PC-9 (cell line): ENCODE measurements at places on chromosomes 4 and X.

GRCh38 chr4:121668368-121669162 lies 28.2 kb downstream of the ANXA5 start:
- no peak for DNase-seq

- peak; percentile 48 for DNase-seq
These were observed 4.6 kb upstream of the PKD2 start for GRCh38 chr4:88002786-88003185.

DNA sequence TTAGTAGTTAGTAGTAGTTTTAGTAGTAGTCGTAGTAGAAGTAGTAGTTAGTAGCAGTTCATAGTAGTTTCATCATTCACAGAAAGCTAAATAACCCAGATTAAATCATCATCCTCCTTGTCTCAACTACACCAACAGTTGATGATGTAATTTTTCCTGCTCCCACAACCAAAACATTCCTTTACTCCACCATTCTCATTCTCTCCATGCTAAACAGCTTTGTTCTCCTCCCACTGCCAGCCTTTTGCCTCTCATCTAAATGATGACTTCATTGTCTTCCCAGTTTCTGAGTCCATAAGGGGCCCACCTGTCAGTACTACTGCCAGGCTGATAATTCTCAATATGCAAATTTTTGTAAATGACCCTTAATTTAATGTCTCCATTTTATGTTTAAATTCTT lies 68.9 kb downstream of the ARHGAP24 start:
- DNase-seq, result no peak

DNA sequence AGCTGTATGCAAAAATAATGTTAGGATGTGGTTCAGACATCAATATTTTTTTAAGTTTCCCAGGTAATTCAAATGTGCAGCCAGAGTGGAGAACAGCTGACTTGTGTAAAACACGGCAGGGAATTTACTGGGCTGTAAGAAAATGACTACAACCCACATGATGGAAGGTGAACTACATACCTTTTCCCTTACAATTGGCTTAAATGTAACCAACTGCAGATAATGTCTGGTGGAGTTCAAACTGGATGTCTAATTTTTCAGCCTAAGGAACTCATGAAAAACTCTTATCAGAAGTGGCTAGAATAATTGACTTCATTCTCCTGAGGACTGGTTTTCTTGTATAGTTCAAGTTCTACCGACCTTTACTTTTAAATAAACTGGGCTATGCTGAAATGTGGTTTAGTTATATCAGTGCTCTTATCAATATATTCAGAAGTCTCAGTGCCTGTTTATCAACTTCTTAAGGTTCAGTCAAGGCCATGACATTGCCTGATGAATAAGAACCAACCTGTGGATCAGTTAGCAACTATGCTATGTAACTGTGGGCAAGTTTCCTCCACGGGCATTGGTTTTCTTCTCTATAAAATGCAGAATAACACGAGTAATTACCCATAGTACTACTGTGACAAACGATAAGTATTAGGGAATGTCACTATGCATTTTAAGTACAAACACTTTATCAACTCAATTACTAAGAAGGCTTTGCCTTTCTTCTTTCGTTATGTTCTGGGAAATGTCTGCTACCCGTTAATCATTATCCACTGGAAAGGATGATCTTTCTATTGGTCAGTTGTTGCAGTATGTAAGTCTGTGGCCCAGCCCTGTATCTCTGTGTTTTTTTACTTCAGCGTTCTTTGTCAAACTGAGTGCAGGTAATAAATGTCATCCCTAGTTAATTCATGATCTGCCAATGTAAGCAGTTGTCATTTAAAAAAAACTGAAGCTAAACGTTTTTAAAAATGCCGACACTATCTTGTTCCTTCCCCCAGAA lies 181.6 kb downstream of the PCDH7 start:
- no peak for DNase-seq

DNA sequence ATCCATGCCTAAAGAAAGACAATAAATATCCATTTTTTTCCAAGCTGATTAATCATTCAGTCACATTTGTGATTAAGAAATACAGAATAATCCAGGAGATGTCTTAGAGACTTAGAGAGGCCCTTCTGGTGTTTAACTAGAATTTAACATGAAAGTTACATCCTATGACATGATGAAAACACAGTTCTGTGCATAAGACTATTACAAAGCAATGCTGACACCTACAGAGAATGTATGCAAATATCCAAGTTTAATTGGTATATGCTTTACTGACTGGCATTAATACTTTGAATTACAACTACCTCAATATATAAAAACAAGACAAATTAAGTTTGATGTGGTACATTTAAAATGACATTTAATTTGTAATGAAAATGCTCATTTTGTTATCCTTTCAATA lies 17.8 kb upstream of the TLL1 start:
- DNase-seq, result no peak

GRCh38 chr4:122823476-122823875 lies 3.2 kb upstream of the FGF2 start:
- DNase-seq, result no peak

DNA sequence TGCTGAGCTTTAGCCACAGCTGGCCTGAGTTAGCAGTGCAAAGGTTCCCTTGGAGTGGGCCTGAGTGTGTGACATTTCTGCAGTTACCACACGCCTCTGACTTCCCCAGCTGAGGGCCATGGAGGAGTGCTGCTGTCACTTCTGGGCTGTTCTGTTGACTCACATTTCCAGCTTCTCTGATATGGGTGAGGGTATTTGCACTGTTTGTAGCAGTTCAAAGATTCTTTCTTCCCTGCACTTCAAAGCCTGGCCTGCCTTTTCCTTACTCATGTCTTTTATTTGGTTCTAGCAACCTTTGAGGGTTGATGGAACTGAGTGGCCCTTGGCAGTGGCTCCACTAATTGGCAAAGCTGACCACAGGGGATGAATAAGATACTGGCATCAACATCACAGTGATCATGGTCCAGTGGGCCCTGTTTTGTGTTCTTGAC lies 26.4 kb upstream of the SCML1 start:
- DNase-seq, result no peak

- DNase-seq, result no peak
These were observed 76.4 kb downstream of the NBDY start for GRCh38 chrX:56805399-56805798.

DNA sequence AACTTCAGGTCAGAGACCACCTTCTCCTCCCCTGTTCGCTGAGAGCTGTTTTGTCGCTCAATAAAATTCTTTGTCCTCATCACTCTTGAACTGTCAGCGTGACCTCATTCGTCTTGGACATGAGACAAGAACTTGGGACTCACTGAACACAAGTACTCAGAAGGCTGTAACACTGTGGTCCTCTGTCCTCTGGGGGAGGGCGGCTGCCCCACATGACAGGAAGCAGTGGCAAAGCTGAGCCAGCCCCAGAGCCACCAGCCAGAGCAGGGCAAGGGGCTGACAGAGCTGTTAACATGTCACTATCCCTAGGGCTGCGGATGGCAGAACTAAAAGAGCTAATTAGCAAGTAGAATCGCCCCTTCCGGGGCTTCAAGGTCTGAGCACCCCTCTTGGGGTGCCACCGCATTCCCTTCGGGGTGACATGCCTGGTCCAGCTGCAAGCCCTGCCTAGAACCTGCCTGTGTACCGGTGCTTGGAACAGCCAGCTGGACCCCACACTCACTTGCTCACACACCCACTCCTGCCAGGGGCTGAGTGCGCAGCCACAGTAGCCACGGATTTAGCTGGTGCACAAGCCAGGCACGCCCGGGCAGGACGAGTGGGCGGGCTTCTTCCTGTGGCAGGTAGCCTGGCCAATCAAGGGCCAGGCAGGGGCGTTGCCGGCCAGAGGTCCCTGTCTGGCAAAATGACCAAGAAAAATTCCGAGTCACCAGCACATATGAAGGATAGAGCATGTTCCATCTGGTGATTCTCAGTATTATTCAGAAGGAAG lies 648.6 kb upstream of the AGA start:
- no peak for DNase-seq

DNA sequence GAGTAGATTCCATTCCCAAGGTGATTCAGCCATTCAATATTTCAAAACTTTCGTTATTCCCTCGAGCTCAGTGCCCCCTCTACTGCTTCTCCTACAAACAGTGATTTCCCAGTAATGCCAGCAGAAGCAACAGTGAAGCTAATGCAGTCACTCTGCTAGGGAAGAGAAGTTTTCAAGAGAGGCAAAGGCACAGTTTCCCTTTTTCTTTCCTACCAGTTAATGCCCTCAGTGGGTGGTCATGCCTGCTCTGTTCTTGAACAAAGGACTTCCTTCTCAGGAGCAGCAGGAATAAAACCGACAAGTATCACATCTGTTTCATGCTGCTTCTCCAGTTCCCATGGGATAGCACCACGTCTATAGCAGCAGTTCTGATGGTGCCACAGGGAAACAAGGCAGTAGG lies 317.2 kb downstream of the TENM3 start:
- DNase-seq, result no peak

DNA sequence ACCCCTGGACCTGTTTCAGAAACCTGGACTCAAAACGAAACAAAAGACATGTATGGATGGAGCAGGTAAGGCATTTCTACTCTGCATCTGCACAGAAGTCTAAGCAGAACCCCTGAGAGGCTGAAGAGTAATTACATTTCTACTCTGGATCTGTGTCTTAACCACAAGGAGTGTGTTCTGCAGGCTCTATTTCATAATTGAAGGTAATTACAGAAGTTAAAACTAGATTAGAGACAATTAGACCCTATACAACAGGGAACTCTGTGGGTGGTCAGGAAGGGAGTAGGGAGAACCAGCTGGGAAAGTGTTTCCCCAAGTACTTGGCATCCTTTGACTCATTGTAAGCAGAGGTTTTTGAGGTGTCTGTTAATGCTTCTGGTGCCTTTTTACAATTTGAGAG lies 69.8 kb downstream of the IGSF1 start:
- DNase-seq, result no peak

DNA sequence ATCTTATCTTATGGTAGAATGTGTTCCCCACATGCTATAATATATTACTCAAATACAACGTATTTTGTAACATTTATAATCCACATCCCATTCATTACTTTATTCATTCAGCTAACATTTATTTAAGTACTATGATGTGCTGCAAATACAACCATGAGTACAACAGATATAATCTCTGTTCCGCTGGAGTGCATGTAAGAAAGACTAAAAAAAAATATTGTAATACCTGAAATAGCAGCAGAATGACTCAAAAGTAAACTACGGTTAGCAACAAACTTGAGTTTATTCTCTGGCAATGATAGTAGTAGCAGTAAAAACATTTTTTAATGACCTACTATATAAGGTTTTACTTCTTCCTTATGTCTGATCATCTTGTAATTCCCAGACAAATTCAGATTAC lies 1776.3 kb downstream of the STIM2 start:
- no peak for DNase-seq

- DNase-seq, result no peak
These were observed 242.7 kb upstream of the WDFY3 start for GRCh38 chr4:85209161-85209560.

DNA sequence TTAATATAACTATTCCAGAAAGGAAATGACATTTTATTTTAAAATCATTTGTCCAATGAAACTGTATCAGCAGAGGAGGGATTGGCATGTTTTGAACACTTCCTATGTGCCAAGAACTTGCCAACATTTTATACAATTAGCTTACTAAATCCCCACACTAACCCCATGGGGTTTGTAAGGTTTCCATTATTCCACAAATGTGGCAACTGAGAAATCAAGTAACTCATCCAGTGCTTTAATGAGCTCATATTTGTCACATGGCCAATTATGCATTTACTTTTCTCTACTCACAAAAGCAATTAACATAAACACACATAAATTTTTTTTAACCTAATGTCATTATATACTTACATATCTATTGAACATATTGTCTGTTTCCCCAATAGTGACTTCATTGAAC lies 37.3 kb downstream of the MANBA start:
- DNase-seq, result no peak

- no peak for DNase-seq
These were observed 240.3 kb upstream of the GPC4 start for GRCh38 chrX:133655275-133656265.

- no peak for DNase-seq
These were observed 26.4 kb downstream of the MAGEE1 start for GRCh38 chrX:76453737-76454406.

DNA sequence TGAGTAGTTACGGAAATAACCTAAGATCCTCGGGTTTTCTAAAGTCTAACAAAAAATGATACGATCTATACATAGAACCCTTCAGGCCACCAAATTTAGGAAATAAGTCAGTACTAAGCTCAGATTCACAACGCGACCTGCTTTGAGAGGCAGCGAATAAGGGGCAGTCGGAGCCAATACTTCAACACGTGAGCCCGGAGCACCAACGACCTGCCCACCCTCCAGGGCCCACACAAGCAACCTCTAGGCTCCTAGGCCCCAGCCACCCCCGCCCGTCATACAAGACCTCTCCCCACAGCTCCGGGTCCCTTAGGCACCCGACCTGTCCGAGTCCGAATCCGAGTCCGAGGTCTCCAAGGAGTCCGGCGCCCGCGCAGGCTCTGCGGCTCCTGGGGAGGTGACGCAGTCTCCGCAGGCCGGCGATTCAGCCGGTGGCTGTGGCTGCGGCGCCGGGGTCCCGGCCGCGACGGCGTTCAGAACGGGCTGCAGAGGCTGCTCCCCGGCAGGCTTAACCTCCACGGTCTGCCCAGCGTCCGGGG lies 580 bp downstream of the NAF1 start:
- peak; percentile 49 for DNase-seq

- DNase-seq, result peak; percentile 97
These were observed 23.0 kb downstream of the GALNT7 start for GRCh38 chr4:173191623-173192041.

DNA sequence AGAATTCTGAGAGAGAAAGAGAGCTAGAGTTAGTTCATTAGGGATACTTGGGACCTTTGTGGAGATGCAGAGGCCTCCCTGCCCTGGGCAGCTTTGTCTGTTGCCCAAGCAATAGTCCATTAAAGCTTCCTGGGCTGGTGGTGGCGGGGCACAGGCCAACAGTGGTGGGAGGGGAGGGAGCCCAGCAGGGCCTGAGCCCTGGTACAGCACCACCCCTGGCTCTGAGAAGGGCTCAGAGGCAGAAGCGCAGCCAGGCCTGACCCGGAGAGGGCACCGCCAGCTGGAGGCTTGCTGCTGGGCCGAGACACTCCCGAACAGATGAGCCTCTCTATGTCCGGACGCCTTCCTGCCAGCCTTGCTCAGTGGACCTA lies 65.3 kb downstream of the EFNB1 start:
- peak; percentile 3 for DNase-seq

- DNase-seq, result no peak
These were observed 793 bp downstream of the TSPAN7 start for GRCh38 chrX:38561951-38562719.

GRCh38 chrX:126065901-126066660 lies 100.0 kb downstream of the DCAF12L2 start:
- DNase-seq, result no peak

- DNase-seq, result no peak
These were observed 14.7 kb downstream of the TBC1D14 start for GRCh38 chr4:6924361-6924779.

DNA sequence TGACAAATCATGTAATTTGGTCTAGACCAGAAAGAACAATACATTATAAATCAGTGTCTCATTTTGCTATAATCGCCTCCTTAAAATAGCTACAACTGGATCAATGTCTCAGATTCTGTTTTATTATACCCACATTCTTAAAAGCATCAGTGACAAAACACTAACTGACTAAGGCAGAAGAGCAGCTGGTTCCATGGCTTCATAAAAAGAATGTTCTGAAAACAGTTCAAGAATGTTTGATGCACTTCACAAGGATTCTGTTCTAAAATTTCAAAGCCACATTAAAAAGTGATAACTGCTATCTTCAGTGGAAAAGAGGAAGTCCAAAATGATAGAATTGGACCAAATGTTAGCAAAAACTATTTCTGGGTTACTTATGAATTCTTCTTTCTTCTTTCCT lies 69.8 kb downstream of the COL25A1 start:
- no peak for DNase-seq

- DNase-seq, result no peak
These were observed 33.7 kb upstream of the HPRT1 start for GRCh38 chrX:134426281-134426680.
